Frontal cortex (tissue), 4 donors: ENCODE measurements at places on chromosomes 7 and 10.

DNA sequence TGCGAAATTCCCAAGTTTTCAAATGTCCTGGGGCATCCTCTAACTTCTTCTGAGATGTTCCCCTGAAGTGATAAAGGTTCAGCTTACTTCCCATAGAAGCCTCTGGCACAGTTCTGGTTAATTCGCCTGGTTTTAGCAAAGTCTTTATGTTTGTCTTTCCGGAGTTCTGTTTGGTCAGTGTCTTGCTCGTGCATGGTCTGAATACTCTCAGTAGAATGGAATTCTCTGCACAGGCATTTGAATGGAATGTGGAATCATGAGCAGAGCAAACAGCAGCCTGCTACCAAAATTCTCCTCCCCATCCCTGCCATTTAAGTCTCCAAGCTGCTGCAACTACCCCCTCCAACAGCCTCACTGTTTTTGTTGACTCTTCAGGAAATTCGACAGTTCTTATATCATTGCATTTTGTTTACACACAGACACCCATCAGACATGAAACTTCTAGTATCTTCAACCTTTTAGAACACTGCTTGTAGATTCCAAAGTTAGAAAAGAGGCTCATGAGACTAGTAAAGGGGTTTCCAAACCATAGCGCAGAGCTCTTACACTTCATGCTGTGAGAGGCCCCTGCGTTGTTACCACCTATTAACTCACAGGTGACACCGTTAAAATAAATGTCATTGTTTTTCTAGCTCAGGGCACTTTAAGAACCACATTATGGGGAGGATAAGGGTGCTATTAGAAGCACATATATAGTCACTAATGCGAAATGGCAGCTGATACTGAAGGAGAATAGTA lies 129.7 kb downstream of the PLCE1 start:
- DNase-seq = no peak

- peak; percentile 3 for DNase-seq
These were observed 208.3 kb downstream of the PPP1R3A start for GRCh38 chr7:113710310-113711096.

- DNase-seq = no peak
These were observed 22.8 kb downstream of the MAD1L1 start for GRCh38 chr7:2209961-2210323.

GRCh38 chr7:94579470-94579869 lies 69.9 kb downstream of the CASD1 start:
- no peak for DNase-seq

- DNase-seq = no peak
These were observed 27.7 kb downstream of the EBF3 start for GRCh38 chr10:129936266-129936922.

DNA sequence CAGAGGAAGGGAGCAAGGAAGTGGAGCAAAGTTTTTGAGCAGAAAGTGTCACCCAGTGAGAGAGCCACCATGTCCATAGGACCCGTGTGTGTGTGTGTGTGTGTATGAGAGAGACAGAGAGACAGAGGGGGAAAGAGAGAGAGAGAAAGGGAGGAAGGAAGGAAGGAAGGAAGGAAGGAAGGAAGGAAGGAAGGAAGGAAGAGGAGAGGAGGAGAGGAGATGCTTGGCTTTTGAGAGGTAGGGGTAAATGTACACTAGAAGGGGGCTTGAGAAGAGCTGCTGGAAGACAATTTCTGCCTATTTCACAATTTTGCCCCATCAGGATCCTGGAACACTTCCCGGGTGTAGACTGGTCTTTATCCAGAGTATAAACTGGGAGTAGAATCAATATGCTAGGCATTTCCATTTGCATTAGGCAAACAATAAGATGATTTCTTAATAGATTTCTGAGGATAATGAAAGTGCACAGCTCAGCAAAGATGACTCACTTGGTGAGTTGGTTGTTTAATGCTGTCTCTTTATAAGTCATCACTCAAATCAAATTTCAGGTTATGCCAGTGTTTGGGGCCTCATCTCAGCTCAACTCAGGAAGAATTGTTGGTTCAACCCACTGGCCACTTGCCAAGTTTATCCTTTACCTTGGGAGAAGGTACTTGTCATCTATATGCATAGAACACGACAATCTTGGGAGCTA lies 70.0 kb upstream of the FAM13C start:
- DNase-seq = no peak
